ENCODE measurements at places on chromosomes 7 and 10.

- no peak for DNase-seq
Observed at GRCh38 chr7:55013851-55014250, 5.0 kb upstream of the EGFR start.

DNA sequence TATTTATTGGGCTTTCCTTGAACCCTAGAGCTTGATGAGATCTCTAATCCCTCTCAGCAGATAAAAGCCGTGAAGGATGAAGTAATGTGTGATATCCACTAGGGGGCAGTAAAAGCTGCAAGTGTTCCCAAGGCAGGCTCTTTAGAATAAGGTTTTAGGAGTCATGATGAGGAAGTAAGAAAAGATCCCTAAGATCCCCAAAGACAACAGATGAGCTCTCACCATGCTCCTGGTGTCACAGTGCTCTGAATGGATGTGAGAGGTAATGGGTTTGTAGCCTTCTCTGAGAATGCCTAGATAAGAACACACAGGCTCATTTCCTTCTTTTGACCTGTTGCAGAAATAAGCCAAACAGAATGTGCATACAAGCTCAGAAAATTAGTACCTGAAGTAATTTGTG lies 70.4 kb upstream of the ITPRID1 start:
- no peak for DNase-seq

- no peak for DNase-seq
Observed at GRCh38 chr7:73899731-73900142, 38.8 kb downstream of the TMEM270 start.

GRCh38 chr10:128029731-128030369 lies 96.4 kb downstream of the MKI67 start:
- DNase-seq, result peak; percentile 30

- peak; percentile 92 for DNase-seq
Observed at GRCh38 chr7:4681886-4682620, at the start of gene FOXK1. TSS of gene FOXK1 (plus strand) at chr7:4682295. CDS start at chr7:4682309, 14 bp downstream.

DNA sequence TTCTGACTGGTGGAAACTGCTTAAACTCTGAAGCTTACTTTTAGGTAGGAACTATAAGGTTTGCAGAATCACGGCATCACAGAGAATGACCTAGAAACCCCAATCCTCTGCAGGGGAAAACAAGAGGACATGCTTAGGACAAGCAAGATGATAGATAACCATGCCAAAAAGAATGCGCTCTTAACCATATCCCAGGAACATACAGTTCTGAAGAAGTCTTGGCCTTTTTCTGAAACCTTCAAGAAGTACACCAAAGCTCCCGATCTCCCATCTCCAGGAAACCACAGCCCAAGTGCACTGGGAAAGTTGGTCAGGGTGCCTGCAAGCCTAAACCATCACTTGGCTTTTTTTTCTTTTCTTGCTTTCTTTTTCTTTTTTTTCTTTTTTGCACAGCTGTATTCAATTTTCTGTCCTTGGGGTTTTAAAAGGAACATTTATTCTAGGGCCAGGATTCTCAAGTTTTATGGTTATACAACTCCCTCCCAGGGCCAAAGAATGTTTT lies 12.2 kb upstream of the SVIL start:
- DNase-seq, result no peak

- DNase-seq, result peak; percentile 39
Observed at GRCh38 chr7:1963575-1963974, 269.2 kb downstream of the MAD1L1 start.

DNA sequence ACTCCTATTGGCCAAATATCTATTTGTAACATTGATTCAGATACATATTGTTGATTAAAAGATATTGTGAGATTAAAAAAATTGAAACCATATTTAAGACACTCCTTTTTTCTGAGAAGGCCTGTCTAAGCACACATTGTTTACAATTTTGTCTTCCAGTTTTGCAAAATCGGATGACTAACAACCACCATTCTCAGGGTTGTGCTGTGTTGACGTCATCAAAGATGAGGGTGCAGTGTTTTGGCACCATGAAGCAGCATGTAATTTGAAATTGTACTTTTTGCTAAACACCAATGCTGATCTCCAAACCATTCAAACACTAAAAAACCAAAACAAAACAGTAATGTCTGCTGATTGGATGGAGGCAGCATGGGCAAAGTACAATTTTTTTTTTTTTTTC lies 7.4 kb downstream of the CREB5 start:
- DNase-seq, result no peak

- DNase-seq, result no peak
Observed at GRCh38 chr10:78929541-78929940, 139.2 kb upstream of the ZMIZ1 start.

GRCh38 chr7:120785095-120785494 lies 72.8 kb downstream of the TSPAN12 start:
- DNase-seq, result no peak

DNA sequence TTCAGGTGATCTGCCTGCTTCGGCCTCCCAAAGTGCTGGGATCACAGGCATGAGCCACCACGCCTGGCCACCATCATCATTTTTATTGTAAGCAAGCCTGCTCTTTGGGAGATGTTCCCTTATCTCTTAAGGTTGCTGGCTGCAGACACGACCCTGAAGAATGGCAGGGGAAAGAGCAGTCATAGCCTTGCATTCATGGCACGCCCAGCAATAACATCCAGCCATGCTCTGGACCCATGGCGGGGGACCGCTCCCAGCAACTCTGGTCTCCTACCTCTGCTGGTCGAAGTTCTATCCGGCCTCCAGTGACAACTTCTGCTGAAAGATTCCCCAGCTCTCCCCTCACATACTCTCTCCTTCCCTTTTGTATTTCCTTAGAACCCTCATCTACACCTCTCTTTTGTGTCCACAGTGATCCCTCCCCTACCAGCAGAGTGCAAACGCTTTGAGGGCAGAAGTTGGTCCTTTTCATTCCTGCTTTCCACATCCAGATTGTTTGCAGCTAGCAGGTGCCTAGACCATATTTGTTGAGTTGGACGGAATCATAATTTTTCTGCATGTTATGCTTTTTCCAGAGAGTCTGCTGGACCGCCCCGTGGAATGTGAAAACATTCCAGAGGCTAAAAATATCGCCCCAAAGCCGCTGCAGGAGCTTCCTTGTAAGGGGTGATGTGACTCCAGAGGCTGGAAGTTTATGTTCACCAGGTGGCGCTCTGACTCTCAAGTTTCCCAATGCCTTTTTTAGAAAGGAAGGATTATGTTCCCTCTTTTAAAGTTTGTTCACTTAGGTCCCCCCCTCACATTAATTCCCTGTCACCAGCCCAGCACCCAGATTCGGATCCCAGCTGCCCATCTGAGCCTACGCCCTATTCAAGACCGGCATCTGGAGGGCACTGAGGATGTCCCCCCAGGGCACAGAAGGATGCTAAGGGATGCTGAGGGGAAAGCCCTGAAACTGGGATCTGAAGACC lies 4.3 kb upstream of the MARVELD1 start:
- peak; percentile 74 for DNase-seq

- no peak for DNase-seq
Observed at GRCh38 chr7:10116511-10116910, 857.2 kb upstream of the PHF14 start.

GRCh38 chr10:60479305-60480020 lies 89.8 kb upstream of the ANK3 start:
- no peak for DNase-seq

- no peak for DNase-seq
Observed at GRCh38 chr7:93265220-93265619, 33.1 kb downstream of the VPS50 start.

DNA sequence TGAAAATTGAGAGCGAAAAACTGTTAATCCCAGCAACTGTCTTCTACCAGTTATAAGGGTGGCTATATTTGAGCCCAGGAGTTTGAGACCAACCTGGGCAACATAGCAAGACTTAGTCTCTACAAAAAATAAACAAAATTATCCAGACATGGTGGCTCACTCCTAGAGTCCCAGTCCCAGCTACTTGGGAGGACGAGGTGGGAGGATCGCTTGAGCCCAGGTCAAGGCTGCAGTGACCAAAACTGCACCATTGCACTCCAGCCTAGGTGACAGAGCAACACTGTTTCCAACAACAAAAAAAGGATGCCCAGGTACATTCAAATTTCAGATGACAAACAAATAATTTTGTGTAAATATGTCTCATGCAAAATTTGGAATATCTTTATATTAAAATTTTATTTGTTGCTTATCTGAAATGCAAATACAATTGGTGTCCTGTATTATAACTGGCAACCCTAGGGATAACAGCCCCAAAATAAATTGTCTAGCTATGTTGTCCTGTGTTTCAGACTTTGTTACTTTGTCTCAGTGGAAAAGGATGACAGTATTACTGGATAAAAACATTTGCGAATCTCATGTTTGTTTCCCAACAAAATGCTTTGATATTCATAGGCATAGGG lies 26.7 kb downstream of the FAM171A1 start:
- DNase-seq, result no peak

- peak; percentile 27 for DNase-seq
Observed at GRCh38 chr10:1550291-1550595, 187.1 kb downstream of the ADARB2 start.

GRCh38 chr7:156515911-156516790 lies 124.4 kb upstream of the RNF32 start:
- DNase-seq, result no peak

DNA sequence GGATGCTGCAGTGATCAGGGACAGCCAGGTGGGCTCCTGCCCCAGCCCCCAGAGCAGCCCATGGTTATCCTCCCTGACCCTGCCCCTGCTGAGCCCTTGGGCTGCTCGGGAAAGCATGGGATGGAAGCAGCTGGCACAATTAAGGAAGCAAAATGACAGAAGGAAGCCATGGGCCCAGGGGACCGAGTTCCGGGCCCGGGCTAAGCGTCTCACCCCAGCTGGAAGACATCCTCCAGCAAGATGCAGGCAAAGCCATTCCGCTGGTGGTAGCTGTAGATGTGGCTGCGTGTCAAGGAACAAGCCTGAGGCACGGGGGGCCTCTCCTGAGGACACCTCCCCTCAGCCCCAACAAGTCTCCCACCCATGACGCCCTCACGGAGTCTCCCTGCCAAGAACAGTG lies 1.1 kb downstream of the ATG9B start:
- DNase-seq, result no peak

DNA sequence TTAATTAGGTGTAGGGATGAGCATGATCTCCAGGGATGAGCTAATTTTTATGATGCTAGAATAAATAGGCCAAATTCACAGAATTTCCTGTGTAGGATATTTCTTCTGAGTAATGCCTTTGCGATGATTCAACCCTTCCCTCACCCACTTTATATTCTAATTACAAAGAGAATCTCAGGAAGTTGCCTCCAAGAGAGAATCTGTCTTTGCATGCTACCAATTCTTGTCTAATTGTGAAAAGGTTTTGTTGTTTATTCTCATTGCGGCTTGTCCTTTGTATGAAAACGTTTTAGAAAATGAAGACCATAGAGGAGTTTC lies 6.3 kb downstream of the C7orf57 start:
- no peak for DNase-seq

DNA sequence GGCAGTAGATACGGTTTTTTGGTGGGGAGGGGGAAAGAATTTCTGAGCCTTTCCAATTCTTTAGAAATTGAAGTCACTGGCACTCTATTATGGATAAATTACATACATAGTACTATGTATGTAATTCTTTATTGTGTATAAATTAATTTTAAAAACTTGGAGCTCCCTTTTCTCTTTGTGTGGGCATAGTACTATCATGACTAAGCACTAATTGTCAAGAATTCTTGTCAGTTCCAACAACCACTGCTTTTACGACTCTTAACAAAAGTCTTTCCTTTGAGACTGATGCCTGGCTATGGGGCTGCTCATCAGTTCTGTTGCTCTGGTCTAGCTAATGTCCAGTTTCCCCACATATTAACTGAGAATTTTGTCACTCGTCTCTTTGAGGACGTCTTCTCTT lies 365.3 kb upstream of the RNF32 start:
- no peak for DNase-seq

DNA sequence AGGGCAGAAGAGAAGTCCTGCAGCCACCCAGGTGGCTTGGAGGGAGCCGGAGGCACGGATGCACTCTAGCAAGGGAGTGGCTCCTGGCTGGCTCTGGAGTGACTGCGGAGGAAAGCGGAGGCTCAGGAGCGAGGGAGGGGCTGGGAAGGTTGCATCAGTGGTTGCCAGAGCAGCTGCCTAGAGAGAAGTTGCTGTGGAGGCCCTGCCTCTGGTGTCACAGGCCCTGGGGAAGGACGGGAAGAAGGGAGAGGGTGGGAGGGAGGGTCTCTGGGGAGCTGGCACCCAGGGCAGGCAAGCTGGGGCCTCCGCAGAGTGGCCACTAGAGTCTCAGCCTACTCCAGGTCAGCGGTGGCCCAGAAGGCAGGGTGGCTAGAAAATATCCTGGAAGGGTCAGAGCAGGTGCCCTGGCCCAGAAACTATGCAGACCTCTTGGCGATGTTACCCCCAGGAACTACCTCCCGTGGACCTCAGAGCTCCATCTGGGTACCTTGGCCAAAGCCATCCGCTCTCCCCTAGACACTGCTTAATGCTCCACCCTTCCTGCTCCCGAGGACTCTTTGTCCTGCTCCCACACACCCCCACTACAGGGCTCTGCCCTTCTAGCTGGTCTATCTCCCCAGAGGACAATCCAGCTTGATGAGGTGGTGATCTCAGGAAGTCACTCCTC lies 164.3 kb downstream of the NRF1 start:
- no peak for DNase-seq

GRCh38 chr10:76257816-76258215 lies 826.4 kb downstream of the LRMDA start:
- DNase-seq, result no peak

DNA sequence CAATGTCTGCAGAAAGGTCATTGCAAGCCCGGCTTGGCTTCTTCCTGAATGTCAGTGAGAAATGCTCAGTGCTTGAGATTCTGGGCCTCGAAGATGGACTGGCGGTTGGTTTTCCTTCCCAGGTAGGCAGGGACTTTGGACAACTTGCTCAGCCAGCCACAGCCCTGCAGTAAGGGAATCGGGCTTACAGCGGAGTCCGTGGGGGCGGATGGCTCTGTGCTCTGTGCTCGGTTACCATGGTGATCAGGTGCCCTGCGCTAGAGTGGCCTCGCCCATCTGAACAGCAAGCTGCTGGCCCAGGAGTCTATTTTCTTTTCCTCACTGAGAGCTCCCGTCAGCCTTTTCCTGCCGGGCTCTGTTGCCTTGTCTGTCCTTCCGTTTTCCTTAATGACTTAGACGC lies 77.8 kb upstream of the SH2B2 start:
- no peak for DNase-seq

DNA sequence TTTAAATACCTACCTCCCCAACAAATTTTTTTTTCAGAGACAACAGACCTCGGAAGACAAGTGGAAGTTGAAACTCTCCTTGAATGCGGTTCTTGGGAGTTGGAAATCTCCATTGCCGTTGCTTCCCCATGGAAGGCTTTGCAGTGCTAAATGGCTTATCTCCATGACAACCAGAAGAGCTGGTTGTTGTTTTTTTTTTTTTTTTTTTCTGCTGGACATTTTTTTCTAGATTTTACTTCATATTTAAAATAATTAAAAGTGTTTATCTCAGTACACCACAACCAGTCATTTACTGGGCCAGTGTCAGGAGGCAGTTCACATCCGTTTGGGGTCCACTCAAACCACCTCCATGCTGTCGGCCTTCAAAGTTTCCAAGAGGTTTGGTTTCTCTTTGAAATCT lies 348.5 kb upstream of the PRKCQ start:
- no peak for DNase-seq

- DNase-seq, result no peak
Observed at GRCh38 chr10:67077376-67077775, 151.5 kb downstream of the LRRTM3 start.

GRCh38 chr7:3218411-3219225 lies 82.4 kb upstream of the SDK1 start:
- no peak for DNase-seq

Data from activated effector memory CD4-positive, alpha-beta T cell treated with anti-CD3 and anti-CD28 coated beads, Interleukin-2, amount 50 U/mL, for 16 hours (primary cell).